Neural progenitor cell (in vitro differentiated cells): ENCODE measurements at places on chromosomes 12 and 14.

GRCh38 chr12:82109243-82109642 lies 248.9 kb downstream of the CCDC59 start:
- no peak for DNase-seq

- no peak for DNase-seq
These were observed 3.7 kb downstream of the ANKRD13A start for GRCh38 chr12:110002676-110003515.

DNA sequence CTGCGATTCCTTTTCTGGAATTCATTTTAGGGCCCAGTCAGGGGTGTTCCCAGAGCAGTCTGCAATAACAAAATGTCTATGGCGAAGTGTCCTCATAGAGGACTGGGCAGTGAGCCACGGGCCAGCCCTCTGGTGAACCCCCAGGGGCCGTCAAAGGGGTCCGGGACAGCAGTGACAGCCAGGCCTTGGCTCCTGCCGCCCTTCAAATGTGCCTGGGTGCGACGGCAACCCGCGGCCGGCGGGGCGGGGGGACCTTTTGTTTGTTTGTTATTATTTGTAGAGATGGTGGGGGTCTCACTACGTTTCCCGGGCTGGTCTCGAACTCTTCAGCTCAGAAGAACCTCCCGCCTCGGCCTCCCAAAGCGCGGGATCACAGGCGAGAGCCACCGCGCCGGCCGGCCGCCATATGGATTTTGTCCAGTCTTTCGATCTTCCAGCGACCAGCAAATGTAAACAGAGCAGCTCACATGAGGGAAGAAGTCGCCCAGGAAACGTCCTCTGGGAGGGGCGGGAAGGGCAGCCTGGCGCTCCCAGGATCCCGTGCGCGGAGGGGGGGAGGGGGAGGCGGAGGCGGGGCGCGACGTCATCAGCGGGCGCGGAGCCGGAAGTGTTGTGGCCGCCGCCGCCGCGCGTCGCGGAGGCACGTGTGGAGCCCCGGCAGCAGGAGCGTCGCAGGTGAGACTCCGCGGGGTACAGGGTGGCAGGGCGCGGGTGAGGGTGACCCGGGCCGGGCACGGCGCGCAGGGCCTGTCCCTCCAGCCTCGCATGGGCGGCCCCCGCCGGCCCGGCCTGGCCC lies at the start of gene TRMT61A:
Gene TRMT61A, plus strand, starts transcription at position 610 of the 796 bp plus-strand sequence. CDS start 783 bp downstream, outside the sequence.
- DNase-seq, result peak; percentile 93

DNA sequence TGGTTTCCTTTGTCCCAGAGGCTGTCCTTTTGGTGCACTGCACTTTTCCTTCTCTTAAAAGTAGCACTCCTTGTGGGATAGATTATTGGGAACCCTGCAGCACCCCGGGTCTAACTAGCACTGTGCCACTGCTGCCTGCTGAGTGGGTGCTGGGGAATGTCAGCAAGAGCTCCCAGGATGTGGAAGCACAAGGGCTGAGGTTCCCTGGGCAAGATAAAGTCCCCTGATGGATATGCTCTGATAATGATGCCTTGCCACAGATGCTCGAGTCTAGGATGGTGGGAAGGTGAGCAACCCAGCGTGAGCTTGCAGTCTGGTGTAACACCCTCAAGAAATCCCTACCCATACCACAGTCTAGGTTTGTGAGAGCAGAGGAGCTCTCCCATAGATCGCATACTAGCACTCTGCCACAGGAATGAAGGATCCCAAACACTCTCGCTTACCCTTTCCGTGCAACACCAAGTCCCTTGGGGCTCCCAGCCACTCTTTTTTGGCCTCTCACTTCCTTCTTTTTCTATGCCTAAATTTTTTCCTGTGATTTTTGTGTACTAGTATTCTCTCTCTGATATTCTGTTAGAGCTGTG lies 32.6 kb downstream of the USP15 start:
- no peak for DNase-seq

DNA sequence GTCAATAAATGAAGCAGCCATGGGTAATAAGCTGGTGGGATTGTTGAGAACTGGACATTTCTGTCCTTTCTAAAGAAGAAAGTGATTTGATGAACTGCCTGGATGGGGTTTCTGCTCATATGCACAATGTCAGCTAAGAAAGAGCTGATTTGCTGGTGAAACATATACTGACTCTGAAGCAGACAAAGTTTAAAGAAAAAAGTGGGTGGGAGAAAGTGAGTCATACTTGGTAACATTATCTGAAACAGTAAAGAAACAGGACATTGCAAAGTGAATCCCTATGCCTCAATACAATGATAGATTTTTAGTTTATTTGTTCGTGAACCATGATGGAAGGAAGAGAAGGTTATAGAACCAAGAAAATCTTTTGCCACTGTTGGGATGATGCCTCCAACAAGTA lies 95.6 kb upstream of the DNM1L start:
- no peak for DNase-seq

- no peak for DNase-seq
These were observed 77.0 kb downstream of the SEC23A start for GRCh38 chr14:39025810-39026627.

- DNase-seq, result peak; percentile 93
These were observed 768.1 kb upstream of the TBX3 start for GRCh38 chr12:115451780-115452736.

DNA sequence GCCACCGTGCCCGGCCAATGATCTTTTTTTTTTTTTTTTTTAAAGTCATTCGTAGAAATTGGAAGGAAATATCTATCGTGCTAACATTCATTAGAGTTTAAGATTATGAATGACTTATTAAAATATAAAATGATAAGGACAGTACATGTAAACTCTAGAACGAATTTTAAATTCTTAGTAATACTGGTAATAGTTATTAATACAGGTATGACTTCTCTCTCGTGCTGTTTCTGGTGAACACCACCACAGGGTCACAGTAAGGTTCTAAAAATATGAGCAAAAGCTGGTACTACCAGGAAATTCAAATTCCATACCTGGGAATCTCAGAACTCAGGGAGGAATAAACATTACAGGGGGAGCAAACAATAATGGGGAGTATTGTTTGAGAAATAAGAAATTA lies 26.2 kb downstream of the WNK1 start:
- DNase-seq, result no peak

DNA sequence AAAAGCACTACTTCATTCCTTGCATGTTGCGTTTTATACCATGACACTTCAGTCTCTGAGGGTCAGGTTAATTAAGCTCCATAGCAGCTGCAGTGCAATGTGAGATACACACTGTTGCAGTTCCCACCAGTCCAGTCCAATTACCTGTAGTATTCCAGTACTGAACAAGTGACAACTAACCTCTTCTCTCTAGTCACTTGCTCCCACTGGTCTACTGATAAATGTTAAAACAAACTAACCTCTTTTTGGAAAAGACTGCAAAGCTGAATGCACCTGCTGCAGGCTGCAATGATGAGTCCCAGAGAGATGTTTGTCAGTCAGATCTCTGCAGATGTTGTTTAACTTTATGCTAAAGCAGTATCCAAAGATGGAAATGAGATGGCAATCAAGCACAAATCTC lies 7.9 kb downstream of the NOVA1 start:
- DNase-seq, result peak; percentile 9
